ENCODE measurements at places on chromosomes 12 and 14. TPM values are rescaled to one million over a fixed set of nuclear protein-coding genes. Genes with fewer than 3 reads are reported as not detected.

The NANOG gene
- not detected for total RNA-seq

The AMN gene
- not detected for total RNA-seq

The ATXN3 gene
- total RNA-seq = 17.6 TPM

The SLC17A8 gene
- total RNA-seq = not detected

The TAS2R8 gene
- total RNA-seq = not detected

The CCDC175 gene
- not detected for total RNA-seq

The CCDC38 gene
- total RNA-seq = not detected

The OTX2 gene
- total RNA-seq = not detected

GRCh38 chr14:90608929-90609341 is 207.3 kb downstream of the TTC7B start:
- peak; percentile 63 for DNase-seq

DNA sequence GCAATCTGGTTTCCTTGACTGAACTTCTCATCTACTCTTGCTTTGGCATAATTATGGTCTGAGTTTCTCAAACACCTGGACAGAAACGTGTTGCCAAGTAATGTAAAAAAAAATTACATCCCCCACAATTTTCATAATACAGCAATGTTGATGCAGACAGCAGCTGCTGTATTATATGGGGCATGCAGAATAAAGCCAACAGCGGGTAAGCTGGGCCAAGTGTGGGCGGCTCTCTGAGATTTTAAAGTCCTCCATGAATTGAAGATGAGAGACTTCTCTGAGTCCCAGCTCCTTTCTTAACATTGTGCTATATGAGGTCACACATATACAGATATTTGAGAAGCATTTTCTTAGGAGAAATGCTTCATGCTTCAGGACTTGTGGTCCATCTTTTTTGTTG is 881.2 kb downstream of the GALC start:
- no peak for DNase-seq

GRCh38 chr12:6554168-6555017 is 1.4 kb downstream of the IFFO1 start:
- peak; percentile 92 for DNase-seq

DNA sequence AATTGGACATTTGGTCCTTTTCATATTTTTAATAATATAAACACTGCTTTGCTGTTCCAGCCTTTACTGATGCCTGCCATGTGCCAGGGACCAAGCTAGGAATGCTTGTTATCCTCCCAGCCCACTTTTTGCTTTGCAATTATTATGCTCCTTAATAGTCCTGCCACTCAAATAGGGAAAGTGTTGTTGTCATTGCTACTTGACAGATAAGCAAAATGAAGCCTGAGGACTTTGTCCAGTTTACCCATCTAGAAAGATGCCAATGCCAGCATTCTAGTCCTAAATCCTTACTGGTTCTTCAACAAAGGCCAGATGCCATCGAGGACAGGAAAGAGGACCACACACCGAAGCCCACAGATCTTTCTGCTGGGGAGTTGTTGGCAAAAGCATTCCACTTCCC is 246.5 kb downstream of the EMP1 start:
- DNase-seq = no peak

DNA sequence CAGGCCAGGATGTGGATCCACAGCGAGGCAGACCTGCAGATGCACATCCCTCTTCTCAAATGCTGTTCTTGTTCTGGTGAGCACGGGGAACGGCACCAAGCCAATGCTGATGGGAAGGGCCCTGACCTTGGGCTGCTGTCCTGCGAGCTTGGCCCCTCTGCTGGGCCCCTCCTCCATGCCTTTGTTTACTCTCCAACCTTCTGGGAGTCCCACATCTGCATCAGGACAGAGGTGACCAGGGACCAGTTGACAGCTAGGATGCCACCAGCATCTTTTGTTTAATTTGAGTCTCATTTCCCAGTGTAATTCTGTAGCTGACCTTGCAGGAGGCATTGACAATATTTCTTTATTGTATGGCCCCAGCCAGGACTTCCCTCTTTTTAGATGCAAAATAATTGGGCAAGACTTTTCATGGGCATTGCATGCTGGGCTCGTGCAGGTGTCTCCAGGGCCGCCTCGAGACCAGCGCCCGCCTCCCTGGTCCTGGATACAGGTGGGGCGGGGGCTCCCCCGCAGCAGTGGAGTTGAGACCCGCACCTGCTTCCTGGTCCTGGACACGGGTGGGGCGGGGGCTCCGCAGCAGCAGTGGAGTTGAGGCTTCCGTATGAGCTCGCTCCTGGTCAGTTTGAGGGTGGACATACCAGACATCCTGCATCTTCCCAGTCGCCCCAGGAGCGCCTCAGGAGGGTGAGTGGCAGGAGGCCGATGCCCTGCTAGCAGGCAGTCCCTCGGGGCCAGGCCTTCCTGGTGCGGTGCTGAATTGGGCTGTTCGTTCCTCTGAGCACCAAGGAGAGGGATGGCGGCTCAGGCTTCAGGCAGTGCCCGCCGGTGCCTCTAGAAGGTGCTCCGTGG is 11.4 kb downstream of the PACS2 start:
- DNase-seq = no peak

DNA sequence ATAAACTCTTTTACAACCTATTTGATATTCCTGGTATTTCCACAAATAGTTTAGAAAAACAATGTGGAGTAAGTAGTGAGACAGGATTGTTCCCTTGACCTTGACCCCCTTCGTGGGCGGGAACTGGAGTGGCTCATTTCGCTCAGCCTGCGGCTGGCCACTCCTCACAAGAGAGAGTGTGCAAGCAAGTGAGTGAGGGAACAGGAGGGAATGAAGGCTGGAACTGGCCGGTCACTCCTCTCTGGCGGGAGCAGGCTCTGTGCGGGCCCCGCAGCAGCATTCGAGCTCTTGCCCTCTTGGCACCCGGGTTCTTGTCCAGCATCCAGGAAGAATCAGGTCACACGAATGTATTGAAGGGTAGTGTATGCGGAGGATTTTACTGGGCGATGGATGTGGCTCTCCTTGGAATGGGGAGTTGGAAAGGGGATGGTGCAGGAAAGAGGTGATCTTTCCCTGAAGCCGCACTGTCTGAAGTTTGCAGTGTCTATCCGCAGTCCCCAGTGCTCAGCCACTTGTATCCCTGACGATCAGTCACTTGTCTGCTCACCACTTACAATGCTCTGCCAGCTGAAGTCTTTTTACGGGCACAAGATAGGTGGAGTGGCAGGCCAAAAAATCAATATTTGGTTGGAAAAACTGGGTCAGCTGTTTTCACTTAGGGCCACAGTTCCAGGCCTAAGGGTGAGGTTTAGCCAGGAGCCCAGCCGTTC is 28.0 kb upstream of the TXNRD1 start:
- no peak for DNase-seq

DNA sequence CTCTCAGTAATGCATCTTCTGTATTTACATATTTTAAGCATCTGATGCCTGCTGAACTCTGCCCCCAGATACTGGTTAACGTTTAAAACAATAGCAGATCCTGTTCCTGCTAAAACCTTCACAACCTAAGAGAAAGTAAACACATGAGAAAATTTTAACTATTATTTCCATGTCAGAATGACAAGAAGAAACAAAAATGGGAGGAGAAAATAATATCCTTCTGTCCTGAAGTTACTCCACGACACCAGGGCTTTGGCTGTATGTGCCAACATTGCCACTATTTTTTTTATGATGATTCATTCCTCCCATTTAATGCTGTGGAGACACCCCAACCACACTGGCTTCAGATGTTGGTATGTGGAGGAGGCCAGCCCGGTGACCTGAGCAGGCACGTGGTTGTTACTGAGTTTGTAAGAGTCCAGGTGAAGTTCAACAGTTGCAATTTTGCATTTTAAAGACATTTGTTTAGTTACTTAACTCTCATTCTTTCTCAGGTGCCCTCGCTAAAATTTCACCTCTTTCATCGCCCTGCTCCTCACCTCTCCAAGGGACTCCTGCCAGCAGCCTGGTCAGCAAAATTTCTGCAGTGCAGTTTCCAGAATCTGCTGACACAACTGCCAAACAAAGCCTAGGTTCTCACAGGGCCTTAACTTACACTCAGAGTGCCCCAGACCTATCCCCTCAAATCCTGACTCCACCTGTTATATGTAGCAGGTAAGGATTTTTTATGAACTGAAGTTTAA is 65.5 kb upstream of the SLCO1C1 start:
- DNase-seq = no peak

DNA sequence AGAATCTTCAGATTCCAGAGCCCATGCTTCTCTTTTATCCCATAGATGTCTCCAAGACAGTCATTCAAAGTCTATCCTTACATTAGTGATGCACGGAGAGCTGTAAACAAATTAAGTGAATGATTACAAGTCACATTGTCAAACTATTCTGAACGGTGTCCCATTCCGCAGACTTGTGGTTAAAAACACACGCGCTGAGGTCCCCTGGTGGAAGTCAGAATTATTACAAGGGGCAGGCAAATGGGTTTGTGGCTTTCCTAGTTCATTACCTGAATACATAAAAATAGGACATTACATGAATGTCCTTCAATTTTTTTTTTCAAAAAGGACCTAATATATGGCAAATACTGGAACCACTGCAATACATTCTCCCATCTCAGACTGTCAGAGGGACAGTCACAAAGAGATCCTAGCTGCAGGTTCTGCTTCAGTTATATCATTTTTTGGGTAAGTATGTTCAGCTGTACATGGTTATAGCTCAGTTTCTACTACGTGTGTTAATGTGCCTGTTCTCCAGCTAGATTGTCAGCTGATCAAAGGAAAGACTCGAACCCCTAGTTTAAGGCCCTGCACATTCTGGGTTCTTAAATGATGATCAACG is 53.1 kb upstream of the STON2 start:
- DNase-seq = no peak

- no peak for DNase-seq
Observed at GRCh38 chr14:52840877-52841276, 49.5 kb upstream of the GNPNAT1 start.

DNA sequence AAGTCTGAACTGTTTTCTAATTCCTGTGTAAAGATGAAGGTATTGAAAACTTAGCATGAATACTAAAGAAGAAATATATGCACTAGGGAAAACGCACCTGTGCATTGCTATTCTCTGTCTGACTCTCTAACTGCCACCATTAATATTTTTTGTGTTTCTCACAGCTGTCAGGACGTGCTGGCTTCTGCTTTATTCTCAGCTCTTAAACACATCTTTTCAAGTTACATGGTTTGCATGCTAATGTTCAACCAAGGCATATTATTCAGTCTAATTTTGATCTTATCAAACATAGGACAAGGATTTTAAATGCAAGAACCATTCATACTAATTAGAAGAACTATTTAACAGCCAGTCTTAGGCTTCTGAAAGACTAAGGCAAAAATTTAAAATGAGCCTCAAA is 187.4 kb downstream of the KLHL28 start:
- no peak for DNase-seq

DNA sequence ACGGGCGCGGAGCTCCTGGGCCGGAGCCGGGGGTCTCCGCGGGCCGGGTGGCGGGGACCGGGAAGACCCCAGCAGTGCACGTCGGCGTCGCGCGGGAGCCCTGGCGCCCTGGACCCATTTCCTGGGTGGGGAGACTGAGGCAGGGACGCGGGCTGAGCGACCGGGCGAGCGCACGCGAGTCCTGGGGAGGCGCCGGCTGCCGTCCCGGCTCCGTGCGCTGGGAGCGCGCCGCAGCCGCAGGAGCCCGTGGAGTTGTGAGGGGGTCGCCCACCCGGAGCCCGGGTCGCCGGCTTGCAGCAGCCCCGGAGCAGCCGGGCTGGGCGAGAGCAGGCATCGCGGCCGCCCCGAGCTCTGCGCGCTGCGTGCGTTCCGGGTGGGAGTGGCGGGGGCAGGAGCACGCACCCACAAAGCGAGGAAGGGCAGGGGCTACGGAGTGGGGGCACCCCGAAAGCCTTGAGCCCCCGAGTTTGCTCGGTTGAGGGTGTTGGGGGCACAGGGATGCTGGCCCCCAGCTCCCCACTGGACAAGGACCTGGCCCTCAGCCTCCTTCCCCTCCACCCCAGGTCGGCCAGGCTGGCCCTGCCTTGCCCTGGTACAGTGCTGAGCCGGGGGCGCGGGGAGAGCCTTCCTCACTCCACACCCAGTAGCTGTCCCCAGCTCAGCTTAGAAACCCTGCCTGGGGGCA is 620 bp downstream of the MMP17 start:
- DNase-seq = no peak

DNA sequence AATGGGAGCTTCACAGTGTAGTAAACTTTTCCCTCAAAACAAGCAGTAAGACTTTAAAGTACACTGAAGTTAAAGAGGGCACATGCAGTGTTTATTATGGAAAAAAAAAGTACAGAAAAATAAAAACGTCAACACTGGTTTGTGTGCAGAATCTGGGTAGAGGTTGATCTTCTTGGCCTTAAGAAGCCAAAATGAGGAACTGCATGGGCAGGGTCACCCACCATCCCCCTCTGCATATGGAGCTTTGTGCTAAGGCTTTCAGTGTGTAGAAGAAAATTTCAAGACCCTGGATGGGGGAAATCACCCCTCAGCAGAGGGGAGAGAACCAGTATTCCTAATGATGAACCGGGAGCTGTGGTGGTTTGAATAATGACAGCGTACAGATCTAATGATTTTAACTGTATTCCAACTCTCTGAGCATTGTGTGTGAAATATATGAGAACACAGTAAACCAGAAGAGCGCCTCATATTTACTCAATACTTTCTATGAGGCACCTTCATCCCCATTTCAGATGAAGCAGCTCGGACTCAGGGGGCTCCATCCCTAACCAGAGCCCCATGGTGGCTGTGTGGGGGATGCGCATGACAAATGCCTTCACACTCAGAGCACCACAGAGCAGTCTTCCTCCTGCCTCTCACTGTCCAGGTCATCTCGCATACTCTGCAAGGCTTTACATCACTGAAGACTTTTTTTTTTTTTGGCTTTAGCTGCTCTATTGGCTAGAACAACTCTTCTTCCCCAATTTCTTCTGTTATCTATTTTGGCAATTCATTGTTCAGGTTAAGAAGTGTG is 33.4 kb downstream of the ACADS start:
- peak; percentile 12 for DNase-seq

DNA sequence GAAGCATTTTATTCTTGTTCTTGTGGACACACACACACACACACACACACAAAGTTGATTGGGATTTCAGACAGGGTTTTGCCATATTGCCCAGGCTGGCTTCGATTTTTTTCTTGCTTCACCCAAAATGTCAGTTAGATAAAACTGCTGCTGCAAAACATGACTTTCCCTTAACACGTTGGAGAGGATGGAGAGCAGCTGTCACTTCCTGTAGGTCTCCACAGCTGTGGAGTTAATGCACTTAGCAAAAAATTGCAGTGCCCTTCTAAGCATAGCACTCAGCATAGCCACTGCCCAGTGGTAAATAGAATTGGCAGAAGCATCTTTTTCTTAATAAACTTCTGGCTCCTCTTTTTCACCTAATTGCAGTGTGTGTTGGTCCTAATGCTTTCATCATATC is 54.5 kb downstream of the PDZRN4 start:
- DNase-seq = no peak

GRCh38 chr12:9184276-9184675 is 23.9 kb downstream of the PZP start:
- no peak for DNase-seq

DNA sequence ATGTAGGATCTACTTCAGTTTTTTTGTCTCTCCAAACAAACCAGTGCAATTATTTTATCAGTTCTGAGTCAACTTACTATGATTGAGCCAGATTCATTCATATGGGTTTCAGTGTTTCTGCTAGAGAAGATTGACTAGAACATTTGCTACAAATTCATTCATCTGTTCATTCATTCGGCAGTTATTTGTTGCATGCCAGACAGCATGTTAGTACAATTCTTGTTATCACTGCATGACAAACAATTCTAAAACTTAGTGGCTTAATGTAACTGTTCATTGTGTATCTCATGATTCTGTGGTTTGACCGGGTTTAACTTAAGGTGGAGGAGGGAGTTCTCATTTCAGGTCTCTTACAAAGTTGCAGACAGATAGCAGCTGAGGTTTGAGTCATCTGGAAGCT is 52.3 kb downstream of the POLR3B start:
- no peak for DNase-seq

- DNase-seq = no peak
Observed at GRCh38 chr14:92945544-92945943, 22.6 kb downstream of the CHGA start.

GRCh38 chr14:102579696-102580549 is 12.5 kb upstream of the RCOR1 start:
- no peak for DNase-seq
